ENCODE measurements at places on chromosomes 12 and 14.

- no peak for DNase-seq
Measured at GRCh38 chr14:24915958-24916595, 133.9 kb downstream of the STXBP6 start.

DNA sequence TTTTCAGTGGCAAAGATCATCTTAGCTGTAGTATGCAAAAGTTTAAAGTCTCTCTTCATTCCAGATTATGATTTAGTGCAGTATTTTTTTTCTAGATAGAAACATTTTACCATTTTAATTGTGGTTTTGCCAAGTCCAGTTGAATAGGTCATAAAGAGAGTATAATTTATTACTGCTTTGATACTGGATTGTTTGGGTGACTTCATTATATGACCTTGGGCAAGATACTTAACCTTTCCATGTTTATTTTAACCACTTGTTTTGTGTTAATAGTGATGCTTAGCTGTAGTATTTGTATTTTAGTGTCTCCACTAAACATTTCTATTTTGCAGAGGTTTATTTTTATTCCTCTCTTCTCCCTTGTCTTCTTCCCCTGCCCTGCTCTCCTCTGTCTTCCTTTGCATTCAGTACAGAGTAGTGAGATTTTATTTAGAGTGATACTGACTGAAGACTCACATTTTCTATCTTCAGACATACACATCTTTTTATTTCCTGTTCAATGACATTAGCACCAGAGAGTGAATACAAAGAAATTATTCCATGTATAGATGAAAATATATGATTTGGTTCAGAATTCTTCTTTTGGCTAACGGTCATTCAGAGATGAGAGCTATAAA lies 215.2 kb downstream of the ERC1 start:
- DNase-seq: no peak

- DNase-seq: no peak
Measured at GRCh38 chr12:117059156-117059555, 40.1 kb downstream of the TESC start.

- DNase-seq: no peak
Measured at GRCh38 chr14:85313560-85314207, 216.3 kb upstream of the FLRT2 start.

DNA sequence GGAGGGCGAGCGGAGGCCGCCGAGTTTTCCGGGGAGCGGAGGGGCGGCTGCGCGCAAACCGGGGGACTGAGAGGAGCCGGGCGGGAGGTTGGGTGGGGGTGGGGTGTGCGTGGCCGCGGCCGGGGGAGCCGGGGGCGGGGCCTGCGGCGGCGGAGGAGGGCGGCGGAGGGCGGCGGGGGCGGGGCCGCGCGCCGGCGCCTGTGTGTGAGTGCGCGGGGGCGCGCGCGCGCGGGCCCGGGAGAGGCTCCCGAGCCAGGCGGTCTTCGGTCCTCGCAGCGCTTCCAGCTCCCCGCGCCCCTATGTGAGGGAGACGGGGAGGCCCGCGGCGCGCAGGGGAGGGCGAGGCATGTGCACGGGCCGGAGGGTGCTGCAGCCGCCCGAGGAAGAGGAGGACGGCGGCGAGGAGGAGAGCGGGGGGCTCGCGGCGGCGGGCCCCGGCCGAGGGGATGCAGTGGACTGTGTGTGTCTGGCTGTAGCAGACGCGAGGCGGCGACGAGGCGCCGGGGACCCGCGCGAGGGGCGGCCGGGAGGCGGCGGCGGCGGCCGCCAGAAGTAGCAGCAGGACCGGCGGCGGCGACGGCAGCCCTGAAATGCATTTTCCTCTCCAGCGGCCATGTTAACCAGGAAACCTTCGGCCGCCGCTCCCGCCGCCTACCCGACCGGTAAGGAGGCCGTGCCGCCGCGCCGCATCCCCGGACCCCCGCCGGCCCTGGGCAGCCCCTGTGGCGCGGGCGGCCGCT lies at the start of gene DYRK2:
Gene DYRK2 (plus strand): TSS at position 225 of the 740 bp plus-strand sequence. CDS start 389 bp downstream, at position 614.
- peak; percentile 89 for DNase-seq

DNA sequence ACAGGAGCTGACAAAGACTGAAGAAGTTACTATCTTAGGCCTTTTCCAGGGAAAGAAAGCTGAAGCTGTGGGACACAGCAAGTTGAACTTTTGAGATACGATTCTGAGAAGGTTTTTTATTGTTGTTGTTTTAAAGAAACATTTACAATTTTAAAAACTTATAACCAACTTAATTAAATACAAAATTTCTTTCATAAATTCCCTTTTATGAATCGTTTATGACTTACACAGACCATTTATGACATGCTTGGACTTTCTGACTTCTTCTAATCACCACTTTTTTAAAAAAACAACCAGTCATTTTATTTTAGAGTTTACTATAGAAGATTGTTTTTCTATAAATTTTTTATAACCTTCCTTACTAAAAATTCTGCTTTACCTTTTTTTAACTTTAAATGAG lies 68.7 kb downstream of the DHRS2 start:
- DNase-seq: no peak

DNA sequence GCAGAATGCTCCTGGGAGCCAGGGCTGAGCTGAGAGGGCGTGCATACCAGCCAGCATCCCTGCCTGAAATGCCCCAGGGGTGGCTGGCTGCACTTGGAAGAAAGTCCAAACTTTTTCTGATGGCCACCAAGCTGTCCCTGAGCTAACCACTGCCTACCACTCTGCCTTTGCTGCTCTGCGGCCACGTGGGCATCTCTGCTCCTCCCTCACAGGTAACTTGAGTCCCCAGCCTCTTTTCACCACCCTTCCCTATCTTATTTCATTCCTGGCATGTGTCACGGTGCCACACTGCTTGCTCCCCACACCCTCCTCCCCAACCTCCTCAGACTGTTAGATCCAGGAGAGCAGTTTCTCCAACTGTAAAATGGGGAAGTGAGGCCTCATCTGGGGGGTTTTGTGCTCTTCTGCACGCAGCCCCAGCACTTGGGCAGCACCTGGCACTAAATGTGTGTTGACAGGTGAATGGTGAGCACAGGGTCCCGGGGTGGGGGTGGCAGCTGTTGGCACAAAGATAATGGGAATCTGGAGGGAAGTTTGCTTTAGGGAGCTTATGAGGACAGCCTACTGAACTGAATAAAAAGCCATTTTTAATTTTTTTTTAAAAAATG lies 113.0 kb downstream of the GLT1D1 start:
- DNase-seq: peak; percentile 77

- no peak for DNase-seq
Measured at GRCh38 chr12:53231921-53232645, at the start of gene RARG. Gene RARG, minus strand, starts transcription at chr12:53232209. Its CDS starts 4,664 bp downstream, at chr12:53227545.

GRCh38 chr14:104450811-104451401 lies 128.7 kb upstream of the C14orf180 start:
- no peak for DNase-seq

GRCh38 chr12:129152351-129153104 lies 299.2 kb downstream of the GLT1D1 start:
- DNase-seq: no peak

DNA sequence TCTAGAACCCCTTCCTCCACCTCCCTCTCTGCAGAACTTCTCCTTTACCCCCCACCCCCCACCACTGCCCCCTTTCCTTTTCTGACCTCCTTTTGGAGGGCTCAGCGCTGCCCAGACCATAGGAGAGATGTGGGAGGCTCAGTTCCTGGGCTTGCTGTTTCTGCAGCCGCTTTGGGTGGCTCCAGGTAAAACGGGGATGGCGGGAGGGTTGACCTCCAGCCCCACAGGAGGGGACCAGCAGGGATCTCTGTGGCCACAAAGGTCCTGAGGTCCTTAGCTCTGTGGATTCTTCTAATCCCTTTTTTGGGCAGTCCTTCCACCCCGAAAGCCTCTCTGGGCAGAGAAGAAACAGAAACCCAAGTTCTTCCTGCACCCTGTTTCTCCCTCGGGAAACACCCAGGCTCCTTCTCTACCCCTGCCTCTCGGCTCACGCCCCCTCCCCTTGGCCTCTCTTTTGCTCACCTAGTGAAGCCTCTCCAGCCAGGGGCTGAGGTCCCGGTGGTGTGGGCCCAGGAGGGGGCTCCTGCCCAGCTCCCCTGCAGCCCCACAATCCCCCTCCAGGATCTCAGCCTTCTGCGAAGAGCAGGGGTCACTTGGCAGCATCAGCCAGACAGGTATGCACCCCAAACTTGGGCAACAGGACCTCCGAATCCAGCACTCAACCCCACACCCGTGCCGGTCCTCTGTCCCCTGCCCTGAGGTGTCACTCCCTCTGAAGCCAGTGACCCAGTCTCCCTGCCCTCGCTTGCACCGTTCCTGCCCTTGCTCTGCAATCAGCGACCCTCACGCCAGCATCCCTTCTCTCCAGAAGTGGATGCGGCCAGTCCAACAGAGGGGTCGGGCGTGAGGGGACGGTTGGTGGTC lies 638 bp downstream of the LAG3 start:
- no peak for DNase-seq

DNA sequence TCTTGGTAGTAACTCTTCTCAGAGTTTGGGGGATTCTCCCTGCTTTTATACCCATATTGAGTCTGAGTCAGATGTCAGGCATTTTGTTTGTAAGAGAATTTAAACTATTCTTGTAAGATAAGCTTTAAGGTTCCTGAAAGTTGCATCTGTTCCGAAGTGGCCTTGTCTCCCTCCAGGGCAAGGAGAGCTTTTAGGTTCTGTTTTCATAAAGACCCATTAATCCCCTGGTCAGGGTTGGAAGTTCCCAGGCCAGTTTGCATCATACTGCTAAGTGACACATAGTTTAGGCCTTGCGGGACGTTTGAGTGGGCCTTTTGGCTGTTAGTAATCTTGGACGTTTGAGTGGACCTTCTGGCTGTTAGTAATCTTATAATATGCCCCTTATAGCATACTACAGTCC lies 396.7 kb downstream of the NPAS3 start:
- DNase-seq: no peak

- no peak for DNase-seq
Measured at GRCh38 chr12:121284551-121285390, 11.7 kb downstream of the CAMKK2 start.

DNA sequence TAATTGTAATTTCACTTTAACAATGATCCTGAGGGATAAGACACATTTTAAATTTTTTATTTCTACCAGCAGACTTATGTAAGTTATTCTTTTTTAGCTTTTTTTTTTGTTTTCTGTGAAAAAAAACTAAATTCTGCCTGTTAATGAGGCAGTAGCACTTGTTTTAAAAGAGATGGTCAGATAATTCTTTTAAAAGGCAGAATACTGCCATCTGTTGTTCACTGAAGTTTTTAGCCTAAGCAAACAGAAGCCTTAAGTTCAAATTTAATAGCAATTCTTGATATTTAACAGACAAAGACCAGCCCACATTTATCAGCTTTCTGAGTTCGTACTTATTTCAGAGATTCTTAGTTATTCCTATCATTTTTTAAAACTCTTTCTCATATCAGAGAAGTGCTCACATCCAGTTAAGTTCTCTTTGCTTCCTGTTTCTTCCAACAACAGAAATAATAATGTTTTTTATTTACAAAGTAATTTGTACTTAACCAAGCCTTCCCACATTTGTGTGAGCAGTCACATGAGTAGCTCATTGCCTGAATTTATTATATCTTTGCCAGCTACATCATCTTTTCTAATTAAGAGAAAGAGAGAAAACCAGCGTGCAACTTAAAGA lies 93.4 kb upstream of the SLCO1C1 start:
- peak; percentile 47 for DNase-seq

DNA sequence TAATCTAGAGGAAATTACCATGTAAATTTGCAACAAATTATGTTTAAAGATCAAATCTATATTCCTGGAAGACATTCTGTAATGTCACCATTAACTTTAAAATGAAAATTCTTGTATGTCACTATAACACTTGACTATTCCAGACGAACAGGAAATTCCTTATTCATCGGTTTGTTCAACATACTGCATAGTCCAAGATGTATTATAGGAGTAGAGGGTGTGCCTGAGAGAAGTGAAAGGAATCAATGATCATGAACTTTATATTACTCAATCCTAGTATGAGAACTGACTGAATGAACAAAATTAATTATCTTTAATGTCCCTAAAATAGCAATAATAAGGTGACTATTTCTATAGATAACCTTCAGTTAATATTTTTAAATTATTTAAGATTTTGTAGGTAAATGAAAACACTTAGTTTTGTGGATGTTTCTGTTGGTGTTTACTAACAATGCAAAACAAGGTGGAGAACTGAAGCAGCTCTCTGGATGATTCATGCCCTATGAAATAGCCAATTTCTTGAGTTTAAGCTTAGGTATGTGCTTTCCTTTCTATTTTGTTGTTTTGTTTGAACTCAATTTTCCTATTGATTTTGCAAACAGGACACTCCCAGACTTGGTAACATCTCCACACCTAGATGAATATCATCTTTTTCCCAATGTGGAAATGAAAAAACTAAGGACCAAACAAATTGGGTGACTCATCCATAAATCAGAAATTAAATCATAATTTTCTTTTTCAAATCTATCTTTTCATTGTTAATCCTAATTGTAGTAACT lies 18.2 kb upstream of the ITPR2 start:
- DNase-seq: no peak

DNA sequence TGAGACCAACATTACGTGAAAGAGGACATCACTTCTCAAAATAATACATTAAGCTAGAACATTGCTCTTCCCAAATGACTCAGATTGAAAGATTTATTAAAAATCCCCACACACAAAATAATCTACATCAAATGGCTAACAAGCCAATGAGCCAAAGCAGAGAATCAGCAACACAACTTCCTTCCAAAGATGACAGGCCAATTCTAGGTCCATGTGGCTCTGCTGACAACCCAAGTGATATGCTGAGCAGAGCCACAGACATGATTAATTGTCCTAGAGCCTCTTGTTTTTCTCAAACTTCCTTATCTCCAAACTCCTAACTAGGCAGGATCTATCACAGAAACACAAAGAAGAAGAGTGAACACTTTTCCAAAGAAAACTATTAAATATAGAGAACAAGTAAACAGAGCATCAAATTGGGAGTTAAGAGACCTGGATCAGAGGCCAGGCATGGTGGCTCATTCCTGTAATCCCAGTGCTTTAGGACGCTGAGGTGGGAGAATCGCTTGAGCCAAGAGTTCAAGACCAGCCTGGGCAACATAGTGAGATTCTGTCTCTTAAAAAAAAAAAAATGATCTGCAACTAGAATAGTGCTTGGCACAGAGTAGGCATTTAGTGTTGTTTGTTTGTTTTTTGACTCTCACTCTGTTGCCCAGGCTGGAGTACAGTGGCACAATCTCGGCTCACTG lies 38.5 kb downstream of the SENP1 start:
- no peak for DNase-seq

- no peak for DNase-seq
Measured at GRCh38 chr12:71642264-71642663, 21.4 kb downstream of the ZFC3H1 start.

DNA sequence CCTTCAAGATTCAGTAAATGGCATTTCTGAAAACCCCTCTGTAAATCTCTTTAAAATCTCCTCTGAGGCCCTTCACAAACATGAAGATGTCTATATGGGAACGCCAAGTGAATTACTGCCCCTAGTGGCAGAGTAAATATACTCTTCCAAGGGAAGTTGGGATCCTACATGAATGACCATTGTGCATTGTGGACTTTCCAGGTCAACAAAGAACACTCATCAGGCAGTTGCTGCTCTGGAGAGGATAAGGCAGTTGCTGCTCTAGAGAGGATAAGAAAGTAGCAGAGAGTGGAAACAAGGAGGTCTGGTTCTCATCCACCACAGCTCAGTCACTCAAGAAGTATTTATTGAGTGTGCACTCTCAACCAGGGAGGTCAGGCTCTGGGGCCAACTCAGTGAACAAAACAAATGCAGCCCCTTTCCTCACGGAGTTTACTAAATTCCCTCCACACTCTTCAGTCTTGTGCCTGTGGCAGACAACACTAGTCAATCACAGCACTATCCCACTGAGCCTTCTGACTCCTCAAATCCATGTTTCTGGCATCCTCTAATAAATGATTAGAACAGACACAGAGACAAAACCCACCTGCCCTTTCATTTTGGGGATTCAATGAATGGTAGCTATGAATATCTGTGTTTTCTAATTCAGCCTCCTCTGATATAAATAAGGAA lies 52.9 kb downstream of the SVOP start:
- DNase-seq: no peak
